ENCODE measurements at places on chromosomes 2 and 18. TPM values are rescaled to one million over a fixed set of nuclear protein-coding genes. Genes with fewer than 3 reads are reported as not detected.
A peak's percentile ranks its signal among the peaks of the same experiment; 100 is the strongest.

Gene GALNT1
- total RNA-seq: 54.7 TPM

Gene SLC20A1
- total RNA-seq: 154 TPM

GRCh38 chr2:134670955-134671354 is 47.8 kb downstream of the TMEM163 start:
- no peak for DNase-seq
- no peaks in the 10 kb centered on the region for H3K4me1 ChIP-seq
- no peaks in the 10 kb centered on the region for H3K36me3 ChIP-seq
- no peak overlapping the region for H3K27ac ChIP-seq
- H3K27me3 ChIP-seq: peaks cover 38% of the 10 kb centered on the region

DNA sequence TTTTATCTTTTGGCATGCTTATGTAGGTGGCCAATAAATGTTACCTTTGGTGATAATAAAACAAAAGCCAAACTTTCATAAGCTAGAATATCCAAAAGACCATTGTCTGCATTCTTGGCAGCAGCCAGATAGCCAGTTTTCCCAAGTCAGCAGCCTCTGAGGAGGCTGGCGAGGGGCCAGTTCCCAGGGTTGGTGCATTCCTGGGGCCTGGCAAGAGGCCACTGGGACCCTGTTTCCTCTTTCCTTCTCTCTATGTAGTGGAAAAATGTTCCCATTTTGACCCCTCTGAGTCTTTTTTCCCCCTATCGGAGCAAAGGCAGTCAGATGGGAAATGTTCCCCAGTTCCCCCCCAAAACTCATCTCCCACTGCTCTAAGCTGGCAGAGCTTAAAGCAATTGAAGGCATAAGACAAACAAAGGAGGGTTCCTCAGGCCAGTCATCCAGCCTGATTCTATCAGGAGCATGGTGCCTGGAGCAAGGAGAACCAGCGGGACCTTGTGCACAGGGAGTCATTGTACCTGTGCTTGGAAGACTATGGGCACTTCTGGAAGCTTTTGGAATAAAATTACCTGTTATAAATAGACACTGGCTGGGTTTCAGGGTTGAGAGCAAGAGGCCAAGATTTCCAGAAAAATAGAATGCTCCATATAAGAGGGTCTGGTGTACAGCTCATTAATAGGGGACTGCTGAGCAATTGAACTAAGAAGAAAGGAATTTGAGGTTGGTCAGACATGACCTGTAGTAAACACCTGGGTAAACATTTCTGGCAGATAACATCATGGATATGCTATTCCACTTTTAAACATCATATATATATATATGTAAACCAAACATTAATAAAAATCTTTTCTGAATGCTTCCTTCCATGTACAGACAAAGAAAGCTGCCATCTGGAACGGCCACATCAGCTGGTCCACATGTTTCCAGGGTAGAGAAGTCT is 63.4 kb downstream of the NCKAP5 start:
- no peaks in the 10 kb centered on the region for H3K36me3 ChIP-seq
- H3K4me1 ChIP-seq: no peaks in the 10 kb centered on the region
- H3K27me3 ChIP-seq: no peaks in the 10 kb centered on the region

Gene TWIST2
- total RNA-seq: not detected

DNA sequence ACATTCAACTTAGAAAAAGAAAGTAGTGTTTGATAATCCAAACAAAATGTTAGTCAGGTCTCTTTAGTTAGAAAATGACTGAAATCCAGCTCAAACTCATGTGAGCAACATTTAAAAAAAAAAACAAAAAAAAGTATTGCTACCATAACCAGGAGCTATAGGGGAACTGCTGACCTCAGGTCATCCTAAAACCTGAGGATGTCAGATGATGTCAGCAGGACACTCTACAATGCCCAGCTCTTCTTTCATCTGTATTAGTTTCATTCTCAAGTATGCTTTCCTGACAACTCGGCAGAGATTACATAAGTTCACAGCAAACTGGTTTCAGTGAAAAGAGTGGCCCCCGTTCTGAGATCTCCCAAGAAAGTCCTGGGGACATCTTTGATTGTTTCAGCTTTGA is 4.2 kb upstream of the ESCO1 start:
- no peaks in the 10 kb centered on the region for H3K27me3 ChIP-seq
- no peak overlapping the region for H3K4me3 ChIP-seq
- no peaks in the 10 kb centered on the region for H3K36me3 ChIP-seq
- no peak overlapping the region for H3K27ac ChIP-seq
- peaks cover 7% of the 10 kb centered on the region for H3K4me1 ChIP-seq

DNA sequence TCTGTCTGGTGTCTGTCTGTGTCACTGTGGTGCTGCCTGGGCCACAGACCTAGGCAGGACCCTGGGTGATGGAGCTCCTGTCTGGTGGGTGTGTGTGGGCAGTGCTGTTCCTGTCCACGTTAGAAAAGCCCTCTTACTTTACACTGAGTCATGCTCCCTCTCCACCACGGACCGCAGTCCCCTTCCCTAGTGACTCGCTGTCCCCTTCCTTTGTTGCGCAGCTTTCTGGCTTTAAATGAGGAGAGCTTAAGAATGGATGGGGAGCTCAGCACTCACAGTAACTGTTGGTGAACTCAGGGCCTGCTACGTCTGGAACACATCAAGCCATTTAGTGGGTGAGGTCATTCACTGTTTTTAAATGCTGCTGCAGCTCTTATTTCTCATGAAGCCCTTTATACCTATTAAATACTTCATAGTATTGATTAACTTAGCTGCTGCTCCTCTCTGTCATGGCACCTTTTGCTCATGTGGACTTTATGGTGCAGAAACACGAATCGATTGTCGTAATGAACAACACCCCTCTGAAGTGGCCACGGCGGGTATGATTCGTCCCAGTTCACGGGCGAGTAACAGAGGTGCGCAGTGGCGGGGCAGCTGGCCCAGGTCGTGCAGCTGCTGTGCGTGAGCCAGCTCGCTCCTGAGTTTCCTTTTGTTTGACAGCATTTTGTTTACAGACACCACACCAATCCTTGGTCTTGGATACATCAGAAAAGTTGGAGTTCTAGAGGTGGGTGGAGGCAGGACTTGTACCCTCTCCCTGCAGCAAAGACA is 100.4 kb downstream of the LDLRAD4 start:
- H3K4me3 ChIP-seq: no peak overlapping the region
- H3K27me3 ChIP-seq: no peaks in the 10 kb centered on the region
- H3K4me1 ChIP-seq: no peaks in the 10 kb centered on the region
- no peak overlapping the region for H3K27ac ChIP-seq
- no peaks in the 10 kb centered on the region for H3K36me3 ChIP-seq

DNA sequence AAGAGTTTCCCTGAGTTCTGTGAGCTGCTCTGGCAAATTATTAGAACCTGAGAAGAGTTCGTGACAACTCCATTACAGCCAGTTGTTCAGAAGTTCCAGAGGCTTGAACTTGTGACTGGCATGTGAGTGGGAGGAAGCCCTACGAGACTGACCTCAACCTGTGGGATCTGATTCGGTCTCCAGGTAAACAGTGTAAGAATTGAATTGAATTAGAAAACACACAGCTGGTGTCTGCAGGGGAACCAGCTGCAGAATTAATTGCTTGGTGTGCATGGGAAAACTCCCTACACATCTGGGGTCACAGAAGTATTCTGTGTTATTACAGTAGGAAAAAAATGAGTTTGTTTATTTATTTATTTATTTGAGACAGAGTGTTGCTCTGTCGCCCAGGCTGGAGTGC is 14.0 kb upstream of the ITSN2 start:
- H3K27me3 ChIP-seq: no peaks in the 10 kb centered on the region
- H3K4me1 ChIP-seq: no peaks in the 10 kb centered on the region
- no peaks in the 10 kb centered on the region for H3K36me3 ChIP-seq
- H3K4me3 ChIP-seq: no peak overlapping the region
- no peak for DNase-seq

- DNase-seq: peak; percentile 56
- no peaks in the 10 kb centered on the region for H3K27me3 ChIP-seq
- H3K4me1 ChIP-seq: peaks cover 15% of the 10 kb centered on the region
- no peaks in the 10 kb centered on the region for H3K36me3 ChIP-seq
- H3K27ac ChIP-seq: peak within 1 kb of the TSS; percentile 88
- H3K4me3 ChIP-seq: peak within 1 kb of the TSS; percentile 68
Observed at GRCh38 chr18:26548415-26549262, at the start of gene KCTD1. KCTD1 (minus strand) TSS chr18:26548553; CDS start chr18:26548536, 17 bp downstream.

DNA sequence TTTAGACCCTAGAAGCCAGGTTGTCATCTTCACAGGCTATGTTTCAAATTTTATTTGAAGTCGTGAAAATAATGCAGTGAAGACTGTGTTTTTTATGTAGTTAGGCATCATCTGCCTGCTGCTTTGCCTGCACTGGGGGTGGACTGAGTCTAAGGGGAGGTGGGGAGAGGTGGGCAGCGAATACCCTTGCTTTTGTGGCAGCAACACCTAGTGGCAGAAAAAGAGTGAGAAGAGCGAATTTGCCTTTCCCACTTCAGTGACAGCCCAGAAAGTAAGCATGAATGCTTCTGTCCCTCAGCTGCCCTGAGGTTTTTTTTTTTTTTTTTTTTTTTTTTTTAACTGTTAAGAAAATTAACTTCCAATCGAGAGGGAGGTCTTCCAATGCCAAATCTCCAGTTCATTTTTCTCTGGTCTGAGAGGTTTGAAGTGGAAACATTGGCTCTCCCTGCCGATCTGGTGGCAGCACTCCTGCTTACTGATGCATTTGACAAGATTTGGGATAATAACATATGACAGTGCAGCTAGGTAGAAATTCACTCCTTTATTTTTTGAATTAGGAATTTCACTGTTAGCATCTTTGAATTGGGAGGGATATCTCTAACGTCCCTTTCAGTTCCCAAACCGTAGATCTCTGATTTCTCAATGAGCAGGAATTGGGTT is 60.3 kb upstream of the LYPD6B start:
- H3K27ac ChIP-seq: no peak overlapping the region
- H3K27me3 ChIP-seq: no peaks in the 10 kb centered on the region
- DNase-seq: no peak
- no peak overlapping the region for H3K4me3 ChIP-seq

DNA sequence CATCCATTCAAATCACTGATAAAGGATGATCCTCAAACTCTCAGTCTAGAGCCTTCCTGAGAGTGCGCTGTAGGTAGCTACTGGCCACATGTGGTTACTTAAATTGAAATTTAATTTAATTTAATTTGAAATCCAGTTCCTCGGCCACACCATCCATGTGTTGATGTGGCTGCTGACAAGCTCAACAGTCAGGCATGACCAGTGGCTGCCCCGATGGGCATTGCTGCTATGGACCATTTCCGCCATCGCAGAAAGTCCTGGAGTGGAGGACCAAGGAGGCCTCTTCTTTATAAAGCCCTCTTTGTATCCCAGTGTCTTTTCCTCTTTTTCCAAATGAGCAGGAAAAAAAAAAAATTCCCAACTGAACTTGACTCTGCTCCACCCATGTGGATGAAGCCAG is 100.6 kb downstream of the HDAC4 start:
- H3K4me3 ChIP-seq: no peak overlapping the region
- no peak overlapping the region for H3K27ac ChIP-seq
- H3K36me3 ChIP-seq: no peaks in the 10 kb centered on the region
- peaks cover 20% of the 10 kb centered on the region for H3K4me1 ChIP-seq

GRCh38 chr2:121826036-121826435 is 70.6 kb downstream of the TSN start:
- no peak overlapping the region for H3K4me3 ChIP-seq
- no peak overlapping the region for H3K27ac ChIP-seq
- H3K27me3 ChIP-seq: peaks cover 7% of the 10 kb centered on the region
- H3K36me3 ChIP-seq: no peaks in the 10 kb centered on the region
- no peaks in the 10 kb centered on the region for H3K4me1 ChIP-seq

- H3K4me1 ChIP-seq: no peaks in the 10 kb centered on the region
- no peaks in the 10 kb centered on the region for H3K27me3 ChIP-seq
- no peak for DNase-seq
- no peaks in the 10 kb centered on the region for H3K36me3 ChIP-seq
- no peak overlapping the region for H3K27ac ChIP-seq
Observed at GRCh38 chr2:156294945-156295580, 37.5 kb downstream of the NR4A2 start.

DNA sequence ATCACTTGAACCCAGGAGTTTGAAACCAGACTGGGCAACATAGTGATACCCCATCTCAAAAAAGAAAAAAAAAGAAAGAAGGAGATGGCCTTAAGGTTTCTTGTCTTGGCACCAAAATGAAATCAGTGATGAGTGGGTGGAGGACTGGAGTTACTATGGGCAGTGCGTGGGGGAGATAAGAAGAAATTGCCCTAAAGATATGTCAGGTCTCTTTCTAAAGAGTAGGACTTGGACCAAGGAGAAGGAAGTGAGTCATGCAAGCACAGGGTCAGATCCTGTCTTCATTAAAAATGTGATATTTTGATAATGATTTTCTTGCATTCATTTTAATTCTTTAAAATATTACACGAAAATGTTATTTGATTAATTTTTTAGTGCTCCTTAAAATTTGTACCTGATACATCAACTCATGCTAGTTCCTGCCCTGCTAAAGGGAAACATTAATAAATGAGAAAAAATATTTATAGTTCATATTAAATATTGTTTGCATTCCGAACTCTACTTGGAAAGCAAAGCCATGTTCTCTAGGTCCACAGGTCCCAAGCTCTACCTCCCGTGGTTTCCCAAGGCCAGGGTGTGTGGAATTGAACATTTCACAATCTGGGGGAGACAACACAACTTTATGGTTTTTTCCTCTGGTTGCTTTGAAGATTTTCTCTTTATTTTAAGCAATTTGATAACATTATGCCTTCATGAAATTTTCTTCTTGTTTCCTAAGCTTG is 62.6 kb upstream of the CTLA4 start:
- no peak overlapping the region for H3K4me3 ChIP-seq
- DNase-seq: no peak
- no peaks in the 10 kb centered on the region for H3K27me3 ChIP-seq
- no peaks in the 10 kb centered on the region for H3K36me3 ChIP-seq
- no peak overlapping the region for H3K27ac ChIP-seq

- no peaks in the 10 kb centered on the region for H3K4me1 ChIP-seq
- no peak for DNase-seq
- no peak overlapping the region for H3K4me3 ChIP-seq
Observed at GRCh38 chr2:218476676-218477075, 57.8 kb downstream of the VIL1 start.

DNA sequence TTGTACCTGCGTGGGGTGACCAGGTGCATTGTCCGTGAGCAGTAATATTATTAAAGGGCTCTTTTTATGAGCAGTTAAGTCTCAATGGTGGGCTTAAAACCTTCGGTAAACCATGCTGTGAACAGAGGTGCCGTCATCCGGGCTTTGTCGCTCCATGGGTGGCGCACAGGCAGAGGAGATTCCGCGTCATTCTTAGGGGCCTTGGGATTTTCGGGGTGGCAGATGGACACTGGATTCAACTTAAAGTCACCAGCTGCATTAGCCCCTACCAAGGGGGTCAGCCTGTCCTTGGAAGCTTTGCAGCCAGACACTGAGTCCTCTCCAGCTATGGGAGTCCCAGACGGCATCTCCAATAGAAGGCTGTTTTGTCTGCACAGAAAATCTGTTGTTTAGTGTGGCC is 107.7 kb downstream of the NFATC1 start:
- no peak for DNase-seq
- H3K36me3 ChIP-seq: no peaks in the 10 kb centered on the region
- no peaks in the 10 kb centered on the region for H3K4me1 ChIP-seq
- H3K4me3 ChIP-seq: no peak overlapping the region
- H3K27me3 ChIP-seq: no peaks in the 10 kb centered on the region

DNA sequence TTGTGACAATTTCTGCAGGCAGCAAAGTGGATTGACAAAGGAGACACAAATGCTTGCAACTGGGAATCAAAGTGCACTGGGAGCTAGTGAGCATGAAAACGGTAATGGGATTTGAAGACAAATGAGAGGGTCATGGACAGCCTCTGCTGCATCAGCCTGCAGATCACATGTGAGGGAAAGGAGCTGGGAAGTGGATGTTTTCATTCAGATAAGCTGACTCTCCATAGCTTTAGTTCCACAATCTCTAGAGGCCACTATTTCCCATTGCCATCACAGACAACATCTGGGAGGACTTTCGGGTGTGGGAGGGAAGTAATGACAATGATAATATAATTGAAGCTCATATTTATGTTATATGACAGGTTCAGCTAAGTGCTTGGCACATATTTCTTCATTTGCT is 28.4 kb downstream of the ADCYAP1 start:
- no peak overlapping the region for H3K4me3 ChIP-seq
- no peaks in the 10 kb centered on the region for H3K36me3 ChIP-seq
- 0 out of 2 replicates have a peak, but pooled peaks cover 11% of the 10 kb centered on the region for H3K27me3 ChIP-seq
- H3K4me1 ChIP-seq: no peaks in the 10 kb centered on the region
- no peak for DNase-seq
- H3K27ac ChIP-seq: no peak overlapping the region
